ENCODE measurements at places on chromosomes 12 and 14. TPM values are rescaled to one million over a fixed set of nuclear protein-coding genes. Genes with fewer than 3 reads are reported as not detected.

The CMA1 gene
- not detected for total RNA-seq

The CSRP2 gene
- 53.3 TPM for total RNA-seq

The TPPP2 gene
- not detected for total RNA-seq

The TMEM132C gene
- not detected for total RNA-seq

The USP30 gene
- total RNA-seq = 12.2 TPM

The CLEC1A gene
- total RNA-seq = not detected

The LTBP2 gene
- total RNA-seq = 7.6 TPM
